ENCODE measurements at places on chromosomes 5 and 9.

- no peak for DNase-seq
Observed at GRCh38 chr5:133469846-133470245, 142.5 kb downstream of the FSTL4 start.

- no peak for DNase-seq
Observed at GRCh38 chr5:156388233-156388632, 61.3 kb downstream of the SGCD start.

- no peak for DNase-seq
Observed at GRCh38 chr5:94359880-94360279, 258.5 kb downstream of the KIAA0825 start.

DNA sequence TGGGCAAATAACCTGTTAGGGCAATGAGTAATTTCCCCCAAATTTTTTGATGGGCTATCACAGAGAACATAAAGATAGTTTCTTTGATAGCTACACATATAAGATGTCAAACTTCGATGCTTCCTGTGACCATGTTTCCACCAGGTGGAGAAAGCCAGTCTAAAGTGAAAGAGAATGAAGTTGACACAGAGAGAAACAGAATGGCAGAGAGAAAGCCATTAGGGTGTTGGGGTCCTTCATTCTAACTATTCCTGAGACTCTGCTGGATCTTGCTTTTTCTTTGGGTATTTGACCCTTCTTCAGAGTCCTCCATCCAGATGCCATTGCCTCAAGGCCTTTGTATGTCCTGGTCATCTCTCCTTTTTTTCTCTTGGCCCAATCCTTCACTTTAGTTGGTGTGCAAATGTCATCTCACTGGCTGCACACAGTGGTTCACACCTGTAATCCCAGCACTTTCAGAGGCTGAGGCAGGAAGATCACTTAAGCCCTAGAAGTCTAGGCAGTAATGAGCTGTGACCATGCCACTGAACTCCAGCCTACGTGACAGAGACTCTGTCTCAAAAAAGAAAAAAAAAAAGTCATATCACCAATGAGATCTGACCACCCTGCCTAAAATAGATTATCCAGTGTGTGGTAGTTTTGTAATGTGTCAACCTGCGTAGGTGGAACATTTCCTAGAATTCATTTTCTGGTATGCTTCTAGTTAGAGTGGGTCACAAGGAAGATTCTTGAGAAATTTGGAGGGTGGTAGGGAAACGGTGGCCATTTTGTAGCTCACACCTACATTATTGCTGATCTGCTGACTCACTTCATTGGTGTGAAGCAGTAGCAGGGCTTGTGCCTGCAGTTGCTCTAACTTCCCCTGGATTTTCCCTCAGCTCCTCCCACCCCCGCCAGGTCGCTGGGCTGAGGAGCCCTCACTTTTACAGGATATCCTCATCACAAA is 20.8 kb upstream of the KIF2A start:
- no peak for DNase-seq

DNA sequence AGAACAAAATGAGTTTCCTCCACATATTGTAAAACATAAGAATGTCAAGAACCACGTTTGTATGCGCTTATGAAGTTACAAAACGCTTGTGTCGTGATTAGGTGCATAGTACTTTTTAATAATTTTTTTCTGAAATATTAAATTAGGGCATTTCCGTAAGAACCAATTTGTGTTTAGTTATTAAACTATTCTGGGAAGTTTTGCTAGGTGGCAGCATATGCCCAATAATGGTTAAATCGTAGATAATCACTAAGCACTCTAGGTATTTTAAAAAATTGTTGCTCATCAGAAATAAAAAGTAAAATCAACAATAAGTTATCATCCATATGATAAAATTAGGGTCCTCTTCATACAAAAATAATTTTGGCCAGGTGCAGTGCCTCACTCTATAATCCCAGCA is 5.4 kb downstream of the SRFBP1 start:
- no peak for DNase-seq

- DNase-seq, result no peak
Observed at GRCh38 chr5:82704381-82704780, 372.8 kb downstream of the TMEM167A start.

- DNase-seq, result peak; percentile 94
Observed at GRCh38 chr5:17217493-17218352, at the start of gene BASP1. Gene BASP1 (plus strand): TSS chr5:17217631. CDS start chr5:17275217, 57,586 bp downstream.

- DNase-seq, result no peak
Observed at GRCh38 chr5:38069360-38069759, 189.0 kb upstream of the EGFLAM start.

DNA sequence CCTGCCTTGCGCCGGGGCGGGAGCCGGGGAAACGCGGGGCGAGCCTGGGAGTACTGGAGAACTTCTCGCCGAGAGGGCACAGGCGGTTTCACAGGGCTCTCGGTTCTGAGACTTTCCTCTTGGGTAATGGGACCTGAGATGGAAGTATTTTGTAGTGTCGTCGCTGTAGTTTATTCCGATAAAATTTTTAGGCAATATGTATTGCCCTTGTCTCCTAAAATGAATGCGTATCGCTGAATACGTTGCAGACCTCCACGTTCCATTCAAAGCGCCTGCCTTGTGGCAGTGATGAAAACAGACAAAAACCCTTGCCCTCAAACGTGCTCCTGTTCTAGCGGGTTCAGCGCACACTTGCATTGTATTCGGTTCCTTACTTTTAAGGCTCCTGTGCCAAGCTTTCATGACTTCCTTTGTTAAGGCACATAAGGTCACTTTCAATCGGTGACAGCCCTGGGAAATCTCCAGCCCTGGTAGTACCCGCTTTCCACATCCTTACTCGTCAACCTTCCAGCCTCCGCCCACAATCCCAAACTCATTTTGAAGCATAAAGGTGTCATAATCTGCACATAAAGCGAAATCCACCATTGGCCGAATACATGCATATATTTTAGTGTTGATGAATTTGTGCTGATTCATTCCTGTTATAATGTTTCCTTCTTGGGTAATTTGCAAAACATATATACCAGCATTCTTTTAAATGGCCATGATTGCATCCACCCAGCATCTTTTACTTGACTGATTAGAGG is 694 bp downstream of the RMI1 start:
- DNase-seq, result peak; percentile 40

- DNase-seq, result no peak
Observed at GRCh38 chr9:219670-220365, 5.2 kb downstream of the DOCK8 start.

DNA sequence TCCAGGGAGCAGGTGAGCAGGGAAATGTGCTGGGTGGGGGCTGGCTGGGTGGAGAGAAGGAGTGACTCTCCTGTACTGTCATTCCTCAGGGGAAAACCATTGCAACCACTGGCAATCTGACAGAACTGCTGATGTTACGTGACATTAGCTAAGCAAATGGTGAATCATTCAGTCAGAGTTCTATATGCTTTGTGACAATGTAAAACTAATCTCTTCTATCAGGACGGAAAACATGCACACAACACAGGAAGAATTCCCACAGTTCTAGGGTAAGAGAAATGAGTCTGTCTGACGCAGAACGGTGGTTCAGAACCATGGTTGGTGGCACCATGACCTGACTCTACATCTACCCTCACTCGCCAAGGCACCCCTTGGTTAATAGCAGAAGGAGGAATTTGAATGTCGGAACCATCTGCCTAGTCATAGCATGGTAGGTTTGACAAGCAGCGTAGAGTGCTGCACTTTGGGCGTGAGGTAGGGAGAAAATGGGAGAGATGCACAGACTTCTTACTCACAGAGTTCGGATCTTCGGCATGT is 243.6 kb upstream of the PANK3 start:
- no peak for DNase-seq

DNA sequence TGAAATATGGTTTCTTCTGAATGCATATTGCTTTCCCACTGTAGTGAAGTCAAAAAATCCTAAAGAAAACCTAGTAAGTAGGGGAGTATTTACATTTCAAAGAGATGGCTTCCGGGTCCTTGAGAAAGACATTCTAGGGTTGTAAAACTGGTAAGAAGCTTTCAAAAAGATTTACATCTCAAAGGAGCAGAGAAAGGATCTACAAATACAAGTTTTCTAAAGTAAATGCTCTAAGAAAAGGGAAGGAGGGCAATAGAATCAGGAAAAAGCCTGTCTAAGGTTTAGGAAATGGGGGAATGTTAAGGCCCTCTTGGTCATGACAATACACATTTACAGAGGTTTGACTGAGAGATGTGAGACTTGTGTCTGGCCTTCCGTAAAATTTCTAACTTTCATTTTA is 16.7 kb upstream of the TRPC7 start:
- no peak for DNase-seq

Measured in right hindlimb (tissue), 1 donor.